ENCODE measurements at places on chromosomes 13 and 19. TPM values are rescaled to one million over a fixed set of nuclear protein-coding genes. Genes with fewer than 3 reads are reported as not detected.

Gene RSPH6A
- polyA plus RNA-seq = not detected

DNA sequence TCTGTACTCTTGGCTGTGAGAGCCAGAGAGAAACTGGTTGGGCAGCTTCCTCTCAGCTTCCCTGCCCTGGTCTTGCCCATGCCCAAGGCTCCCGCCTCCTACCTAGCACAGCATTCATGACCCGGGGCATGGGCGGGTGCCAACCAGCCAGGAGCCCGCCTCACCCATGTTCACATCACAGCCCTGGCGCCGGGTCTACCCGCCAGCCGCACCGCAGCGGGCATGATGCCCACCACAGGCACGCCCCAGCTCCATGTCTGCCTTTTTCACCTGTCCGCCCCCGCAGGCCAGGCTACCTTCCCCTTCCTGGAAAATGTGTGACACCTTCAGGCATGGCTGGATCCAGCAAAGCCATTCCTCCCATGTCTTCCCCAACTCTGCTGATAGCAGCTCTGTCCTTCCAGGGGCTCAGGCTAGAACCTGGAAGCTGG, 42.1 kb downstream of the PTPRS start:
- DNase-seq = no peak

Gene PALM3
- 25.8 TPM for polyA plus RNA-seq

Gene PGLYRP1
- polyA plus RNA-seq = not detected
